Fibroblast of villous mesenchyme (primary cell): ENCODE measurements at places on chromosomes 7 and 10. TPM values are rescaled to one million over a fixed set of nuclear protein-coding genes. Genes with fewer than 3 reads are reported as not detected.

GRCh38 chr7:55381696-55382095 is 16.6 kb downstream of the LANCL2 start:
- no peak for DNase-seq

Gene ENTPD7
- total RNA-seq: 43.2 and 48.4 TPM in 2 replicates

Gene NPY4R2
- not detected in 2 replicates for total RNA-seq

- no peak for DNase-seq
Observed at GRCh38 chr10:29908962-29909361, 150.4 kb downstream of the JCAD start.

DNA sequence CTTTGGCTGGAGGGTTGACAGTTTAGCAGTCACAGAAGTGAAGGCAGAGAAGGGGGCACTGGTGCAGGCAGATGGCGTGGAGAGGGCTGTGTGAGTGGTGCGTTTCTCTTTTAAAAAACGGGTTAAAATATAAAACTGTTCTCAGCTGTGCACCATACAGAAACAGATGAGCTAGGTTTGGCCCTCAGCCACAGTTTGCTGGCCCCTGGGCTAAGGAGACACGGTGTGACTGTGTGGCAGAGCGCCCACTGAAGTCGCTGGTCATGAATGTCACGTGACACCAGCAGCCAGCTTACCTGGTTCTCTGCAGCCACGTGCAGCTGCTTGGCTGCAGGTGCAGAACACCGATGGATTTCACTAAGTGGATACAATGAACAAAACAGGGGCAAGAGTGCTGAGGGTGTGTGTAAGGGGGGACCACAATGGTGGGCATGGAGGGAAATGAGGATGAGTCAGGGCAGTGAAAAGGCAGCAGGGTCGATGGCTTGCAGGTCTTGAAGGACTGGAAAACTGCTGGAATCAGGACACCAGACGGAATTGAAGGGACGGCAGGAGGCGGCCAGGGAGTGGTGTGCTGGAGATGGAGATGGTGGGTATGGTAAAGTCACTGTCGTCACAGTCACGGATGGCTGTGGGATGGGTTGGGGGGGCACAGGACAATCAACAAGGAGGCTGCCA is 7.4 kb downstream of the ZNF746 start:
- no peak for DNase-seq

Gene ANXA8
- 3.9 and 7.4 TPM in 2 replicates for total RNA-seq

- peak; percentile 2 for DNase-seq
Observed at GRCh38 chr7:157436763-157437480, 100.1 kb downstream of the DNAJB6 start.

Gene LRGUK
- total RNA-seq: 0.32 and 0.43 TPM in 2 replicates

GRCh38 chr7:138865843-138866242 is 67.8 kb upstream of the ATP6V0A4 start:
- no peak for DNase-seq

GRCh38 chr7:139635526-139636302 is 112.2 kb downstream of the CLEC2L start:
- no peak for DNase-seq

GRCh38 chr7:54908760-54909438 is 109.9 kb upstream of the EGFR start:
- no peak for DNase-seq

Gene TNKS2
- 46.7 and 57.4 TPM in 2 replicates for total RNA-seq

GRCh38 chr10:121947343-121948330 is 19.8 kb upstream of the ATE1 start:
- no peak for DNase-seq

DNA sequence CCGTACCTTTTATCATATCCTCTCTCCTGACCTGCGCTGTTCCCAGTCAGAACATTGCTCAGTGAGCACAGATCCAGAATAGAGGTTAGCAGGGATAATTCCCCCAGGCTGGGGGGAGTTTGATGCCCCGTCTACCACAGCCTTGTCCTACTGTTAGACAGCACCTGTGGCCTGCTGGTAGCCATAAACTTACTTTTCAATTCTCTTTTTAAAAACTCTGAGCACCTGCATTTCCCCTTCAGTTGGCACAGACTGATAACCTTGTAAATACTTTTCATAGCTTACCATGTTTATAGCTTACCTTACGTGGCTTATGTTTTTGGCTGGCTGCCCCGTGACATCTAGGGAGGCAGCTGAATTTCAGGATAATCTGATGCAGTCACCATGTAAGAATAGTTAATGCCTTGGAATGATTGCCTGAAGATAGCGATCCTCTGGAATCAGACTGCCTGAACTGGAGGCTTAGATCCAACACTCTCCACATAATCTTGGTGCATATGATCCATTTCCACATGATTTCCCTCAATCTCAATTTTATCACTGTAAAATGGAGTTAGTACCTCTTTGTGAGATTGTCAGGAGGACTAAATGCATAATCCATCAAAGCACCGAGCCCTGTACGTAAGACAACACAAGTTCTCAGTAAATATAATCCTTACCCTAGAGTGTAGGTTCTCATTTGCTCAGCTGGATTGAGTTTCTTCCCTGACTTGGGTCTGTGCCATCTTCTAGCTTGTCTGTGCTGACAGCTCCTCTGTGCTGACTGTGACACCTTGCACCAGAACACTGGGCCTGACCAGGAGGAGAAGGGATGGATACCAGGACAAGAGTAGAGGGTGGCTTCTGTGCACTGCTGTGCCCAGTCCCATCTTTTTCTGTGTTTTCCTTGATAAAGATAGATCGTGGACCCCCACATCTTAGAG is 111.7 kb upstream of the GJD4 start:
- DNase-seq: peak; percentile 46
